ENCODE measurements at places on chromosomes 4 and X.

DNA sequence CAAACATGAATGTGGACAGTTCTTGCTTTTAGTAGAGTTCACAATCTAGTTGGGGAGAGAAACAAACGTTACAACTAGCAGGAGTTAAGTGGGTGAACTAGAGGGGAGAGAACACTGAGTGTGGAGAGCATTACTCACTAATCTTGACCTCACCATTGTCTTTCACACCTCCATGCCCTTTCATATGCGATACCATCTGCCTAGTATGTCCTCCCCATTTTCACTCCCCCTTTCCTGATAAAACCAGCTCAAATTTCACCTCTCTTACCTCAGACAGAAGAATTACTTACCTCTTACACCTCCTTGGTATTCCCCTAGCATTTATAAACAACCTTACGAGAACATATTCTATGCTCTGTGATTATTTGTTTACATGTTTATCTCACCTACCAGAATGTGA lies 53.6 kb downstream of the LAS1L start:
- H3K27me3 ChIP-seq, result no peaks in the 10 kb centered on the region
- H3K4me3 ChIP-seq, result no peak overlapping the region
- H3K4me1 ChIP-seq, result no peaks in the 10 kb centered on the region
- H3K27ac ChIP-seq, result no peak overlapping the region

DNA sequence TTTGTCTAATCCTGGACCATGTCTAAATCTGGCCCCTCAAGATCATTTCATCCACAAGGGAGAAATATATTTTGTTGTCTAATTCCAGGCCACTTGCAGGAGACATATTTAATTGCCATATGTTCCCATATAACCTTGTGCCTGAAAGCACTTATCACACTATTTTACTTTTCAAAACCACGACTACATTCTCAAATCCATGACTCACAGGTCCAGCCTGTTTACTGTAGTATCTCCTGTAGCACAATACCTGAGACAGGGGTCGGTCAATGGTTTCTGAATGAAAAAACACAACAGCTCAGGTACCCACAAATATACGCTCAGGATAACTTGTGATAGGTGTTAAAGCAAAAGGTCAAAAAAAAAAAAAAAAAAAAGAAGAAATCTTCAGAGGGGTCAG lies 60.9 kb downstream of the SEC24D start:
- no peaks in the 10 kb centered on the region for H3K4me1 ChIP-seq
- H3K27ac ChIP-seq, result no peak overlapping the region
- no peak for DNase-seq
- H3K36me3 ChIP-seq, result no peaks in the 10 kb centered on the region
- H3K4me3 ChIP-seq, result no peak overlapping the region

DNA sequence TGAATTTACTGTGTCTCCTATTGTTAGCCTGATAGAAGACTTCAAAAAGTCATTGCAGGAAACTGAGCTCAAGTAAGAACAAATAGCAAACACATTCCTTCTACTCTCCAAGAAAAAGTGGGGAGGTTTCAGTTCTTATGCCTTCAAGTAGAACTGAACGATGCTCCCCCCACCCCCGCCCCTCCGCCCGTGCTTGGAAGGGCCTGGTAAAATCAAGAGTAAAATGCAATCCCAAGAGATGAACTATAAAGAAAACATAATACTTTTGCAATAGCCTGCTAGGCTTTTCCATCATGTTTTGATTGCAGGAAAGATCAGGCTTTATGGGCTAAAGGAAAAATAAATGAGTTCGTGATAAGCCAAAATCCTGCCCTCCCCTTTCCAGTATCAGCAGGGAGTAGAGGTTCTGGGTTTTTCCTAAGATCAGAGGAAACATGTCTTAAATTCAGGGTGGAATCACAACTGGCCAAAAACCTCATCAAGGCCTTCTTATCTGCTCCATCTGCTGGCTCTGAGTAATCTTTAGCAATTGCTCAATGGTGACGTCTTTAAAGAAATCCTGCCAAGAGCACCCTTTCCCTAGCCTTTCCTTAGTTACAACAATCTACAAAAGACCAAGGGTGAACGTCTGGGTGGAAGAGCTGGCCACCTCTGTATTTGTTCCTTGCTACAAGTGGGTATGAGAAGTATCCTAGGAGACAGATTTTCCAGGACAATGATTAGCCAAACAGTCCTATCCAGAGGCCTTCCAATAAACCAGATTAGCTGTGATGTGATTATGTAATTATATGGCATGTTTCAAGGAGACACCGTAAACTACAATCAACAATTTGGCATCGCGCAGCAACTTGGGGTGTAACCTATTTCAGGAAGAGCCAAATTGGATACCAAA lies 66.3 kb upstream of the FAM9C start:
- no peaks in the 10 kb centered on the region for H3K36me3 ChIP-seq
- H3K27me3 ChIP-seq, result no peaks in the 10 kb centered on the region
- H3K4me3 ChIP-seq, result no peak overlapping the region
- H3K4me1 ChIP-seq, result no peaks in the 10 kb centered on the region

DNA sequence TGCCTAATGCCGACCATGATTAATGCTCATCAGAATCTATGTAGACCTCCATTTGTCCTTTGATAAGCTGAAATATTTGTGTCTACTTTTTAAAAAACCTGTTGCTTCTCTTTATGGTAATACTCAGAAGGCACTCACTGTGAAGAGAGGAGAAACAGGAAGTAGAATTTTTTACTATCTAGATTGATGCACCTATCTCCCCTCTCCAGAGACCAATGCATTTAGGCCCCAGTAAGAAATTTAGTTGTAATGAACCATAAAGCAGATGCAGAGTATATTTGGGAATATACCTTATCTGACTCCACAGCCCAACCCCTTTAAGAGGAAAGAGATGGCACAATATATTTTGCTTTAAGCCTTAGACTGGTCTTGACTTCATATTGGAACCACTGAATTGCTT lies 11.1 kb downstream of the TBL1X start:
- no peak overlapping the region for H3K27ac ChIP-seq
- no peak overlapping the region for H3K4me3 ChIP-seq
- no peaks in the 10 kb centered on the region for H3K36me3 ChIP-seq
- H3K4me1 ChIP-seq, result no peaks in the 10 kb centered on the region

DNA sequence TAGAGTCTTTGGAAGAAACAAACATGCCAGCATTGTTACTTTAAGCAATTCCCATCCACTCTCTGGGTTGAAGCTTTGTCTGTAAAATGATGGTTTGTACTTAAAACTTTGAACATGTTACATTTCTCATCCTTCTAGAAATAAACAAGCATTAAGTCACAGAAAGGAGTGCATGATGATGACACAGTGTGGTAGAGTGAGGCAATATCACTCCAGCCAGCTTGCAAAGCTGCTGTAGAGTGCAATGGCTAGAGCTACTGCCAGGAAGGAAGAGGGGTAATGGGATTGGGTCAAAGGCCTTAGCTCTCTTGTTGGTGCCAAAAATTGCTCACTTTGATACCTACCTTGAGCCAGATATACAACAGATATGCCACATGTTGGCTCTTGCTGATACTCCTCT lies 12.3 kb upstream of the ENOX2 start:
- H3K36me3 ChIP-seq, result no peaks in the 10 kb centered on the region
- H3K27ac ChIP-seq, result no peak overlapping the region
- no peak for DNase-seq
- H3K4me3 ChIP-seq, result no peak overlapping the region
- H3K4me1 ChIP-seq, result no peaks in the 10 kb centered on the region

- no peak overlapping the region for H3K27ac ChIP-seq
- H3K27me3 ChIP-seq, result peaks cover 10% of the 10 kb centered on the region
- no peak overlapping the region for H3K4me3 ChIP-seq
- no peaks in the 10 kb centered on the region for H3K4me1 ChIP-seq
Measured at GRCh38 chr4:185464183-185464582, 7.3 kb downstream of the CCDC110 start.

DNA sequence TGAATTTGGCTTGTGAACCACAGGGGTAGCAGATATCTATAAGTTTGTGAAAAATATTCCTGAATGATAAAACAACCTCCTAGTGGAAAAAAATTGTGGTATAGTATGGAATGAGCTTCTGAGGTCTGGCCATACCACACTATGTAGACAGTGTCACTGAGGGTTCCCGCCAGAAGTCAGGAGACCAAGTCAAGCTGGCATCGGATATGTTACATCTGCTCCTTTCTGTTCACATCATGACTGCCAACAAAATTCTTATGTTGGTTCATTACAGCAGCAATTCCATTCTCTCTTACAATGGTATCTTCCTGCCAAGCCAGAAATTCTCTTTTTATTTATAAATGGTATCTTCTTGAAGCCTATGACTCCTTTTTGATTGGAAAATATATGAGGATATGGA lies 273.0 kb downstream of the PPP3CA start:
- H3K27ac ChIP-seq, result no peak overlapping the region
- H3K27me3 ChIP-seq, result no peaks in the 10 kb centered on the region
- no peaks in the 10 kb centered on the region for H3K4me1 ChIP-seq
- peaks cover 5% of the 10 kb centered on the region for H3K36me3 ChIP-seq
- no peak overlapping the region for H3K4me3 ChIP-seq

GRCh38 chr4:71473541-71474240 lies 134.9 kb downstream of the SLC4A4 start:
- H3K4me3 ChIP-seq, result no peak overlapping the region
- no peak overlapping the region for H3K27ac ChIP-seq
- H3K27me3 ChIP-seq, result no peaks in the 10 kb centered on the region

- H3K36me3 ChIP-seq, result no peaks in the 10 kb centered on the region
- H3K4me1 ChIP-seq, result no peaks in the 10 kb centered on the region
- no peak overlapping the region for H3K27ac ChIP-seq
- H3K27me3 ChIP-seq, result no peaks in the 10 kb centered on the region
- H3K4me3 ChIP-seq, result no peak overlapping the region
Measured at GRCh38 chrX:65406532-65406931, 128.1 kb downstream of the LAS1L start.
